ENCODE measurements at places on chromosomes 7 and 10.

GRCh38 chr7:158110661-158111048 lies 477.0 kb downstream of the PTPRN2 start:
- no peak for DNase-seq

- DNase-seq: no peak
Observed at GRCh38 chr7:24888653-24889052, 91.3 kb downstream of the OSBPL3 start.

- no peak for DNase-seq
Observed at GRCh38 chr10:70192326-70192968, 22.1 kb upstream of the SAR1A start.

DNA sequence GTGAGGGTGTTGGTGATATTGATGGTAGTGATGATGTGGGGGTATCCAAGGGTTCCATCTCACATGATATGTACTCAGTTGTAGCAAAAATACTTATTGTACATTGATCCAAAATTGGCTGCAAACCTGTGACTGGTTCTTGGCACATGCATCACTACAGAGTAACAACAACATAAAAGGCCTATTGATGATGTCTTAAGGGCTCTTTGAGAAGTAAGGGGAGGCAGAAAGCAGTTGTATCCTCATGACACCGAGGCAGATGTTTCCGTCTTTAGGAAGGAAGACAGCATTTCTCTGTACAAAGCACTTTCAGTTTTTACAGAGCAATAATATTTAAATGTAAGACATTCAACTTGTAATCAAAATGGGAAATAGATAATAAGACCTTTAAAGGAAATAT lies 34.5 kb downstream of the NRG3 start:
- no peak for DNase-seq

DNA sequence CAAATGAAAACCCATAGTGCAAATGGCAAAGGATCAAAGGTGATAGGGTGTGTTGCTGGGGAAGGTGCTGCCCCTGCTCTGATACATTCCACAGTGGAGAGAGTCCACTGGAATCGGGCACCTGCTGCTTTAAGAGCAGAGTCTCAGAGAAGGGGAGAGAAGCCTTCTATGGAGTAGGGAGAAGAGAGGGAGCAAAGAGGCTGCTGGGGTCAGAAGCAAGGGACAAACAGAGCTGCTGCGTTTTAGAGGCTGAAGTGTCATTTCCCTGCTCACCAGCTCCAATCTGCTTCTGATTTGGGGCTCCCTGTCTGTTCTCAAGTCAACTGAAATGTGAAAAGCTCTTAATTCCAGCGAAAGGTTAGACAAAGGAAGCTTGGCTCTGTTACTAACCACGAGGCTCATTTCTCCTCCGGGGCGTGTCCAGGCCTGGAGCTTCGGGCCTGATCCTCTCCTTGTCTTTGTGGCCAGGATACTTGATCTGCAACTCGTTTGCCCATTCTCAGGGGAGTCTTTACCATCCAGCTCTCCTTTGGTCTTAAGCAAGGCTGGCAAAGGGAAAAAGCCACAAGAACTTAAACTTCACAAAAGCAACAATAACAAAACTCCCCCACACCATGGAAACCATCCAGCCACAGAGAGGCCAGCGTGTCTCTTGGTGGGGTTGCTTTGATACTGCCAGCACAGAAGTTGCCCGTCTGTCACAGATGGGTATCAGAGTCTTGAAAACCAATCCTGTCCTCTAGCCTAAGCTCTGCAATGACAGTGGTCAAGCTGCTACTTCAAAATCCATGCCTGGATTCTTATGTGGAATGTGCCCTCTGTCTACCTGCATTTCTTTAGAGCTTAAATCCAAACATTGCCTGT lies 692.6 kb downstream of the SUGCT start:
- peak; percentile 24 for DNase-seq

DNA sequence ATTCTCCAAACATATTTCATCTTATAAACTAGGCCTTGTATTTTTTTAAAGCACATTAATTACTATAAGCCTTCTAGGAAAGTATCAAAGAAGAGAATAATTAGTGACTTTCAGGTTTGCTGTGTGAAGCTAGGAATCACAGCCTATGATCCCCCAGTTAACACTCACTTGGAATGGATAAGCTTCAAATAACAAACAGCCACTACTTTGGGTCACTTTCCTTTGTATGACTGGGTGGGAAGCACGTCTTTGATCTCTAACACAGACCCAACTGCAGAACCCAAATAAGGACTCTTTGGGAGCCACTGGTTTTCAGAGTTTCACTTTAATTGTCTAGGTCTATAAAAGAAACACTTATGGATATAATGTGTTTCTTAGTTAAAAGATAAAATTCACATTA lies 769.3 kb downstream of the MAGI2 start:
- no peak for DNase-seq

GRCh38 chr7:139647814-139648390 lies 124.4 kb downstream of the CLEC2L start:
- DNase-seq: no peak

- DNase-seq: no peak
Observed at GRCh38 chr7:55132890-55133551, 114.2 kb downstream of the EGFR start.

All from NCI-H2171 treated with DMSO at 0.1 percent for 48 hours (cell line).